ENCODE measurements at places on chromosomes 2 and 18.
A peak's percentile ranks its signal among the peaks of the same experiment; 100 is the strongest.

GRCh38 chr2:99880964-99881294, 261.5 kb downstream of the AFF3 start:
- DNase-seq = no peak

DNA sequence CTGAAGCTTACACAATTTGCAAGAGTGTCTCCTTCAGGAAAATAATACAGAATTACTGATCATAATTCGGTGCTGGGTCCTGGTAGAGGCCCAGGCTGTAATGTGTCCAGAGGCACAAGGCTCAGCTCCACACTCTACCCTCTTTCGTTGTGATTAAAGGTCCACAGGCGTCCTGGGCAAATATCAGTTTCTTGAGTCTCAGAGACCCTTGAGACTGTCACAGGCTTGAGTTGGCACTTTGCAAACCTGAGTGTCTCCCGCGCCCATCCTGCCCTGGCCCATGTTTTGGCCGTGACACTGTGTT, 46.9 kb upstream of the SMAD7 start:
- no peak for DNase-seq

DNA sequence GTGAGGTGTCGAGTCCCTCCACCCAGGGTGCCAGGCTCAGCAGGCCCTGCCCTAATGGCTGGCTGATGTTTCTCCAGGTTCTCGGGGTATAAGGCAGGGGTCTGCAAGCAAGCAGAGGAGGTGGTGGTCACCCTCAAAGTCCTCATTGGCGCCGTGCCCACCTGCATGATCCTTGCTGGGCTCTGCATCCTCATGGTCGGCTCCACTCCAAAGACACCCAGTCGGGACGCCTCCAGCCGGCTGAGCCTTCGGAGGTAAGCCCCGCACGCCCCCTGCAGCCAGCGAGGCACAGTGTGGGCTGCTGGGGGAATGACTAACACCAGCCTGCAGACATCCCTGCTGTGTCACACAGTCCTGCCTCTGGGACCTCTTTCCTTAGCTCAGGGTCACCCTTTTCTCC, 14.1 kb downstream of the MFSD2B start:
- no peak for DNase-seq

- no peak for DNase-seq
These were observed 1196.9 kb upstream of the CHAC2 start for GRCh38 chr2:52570716-52571115.

DNA sequence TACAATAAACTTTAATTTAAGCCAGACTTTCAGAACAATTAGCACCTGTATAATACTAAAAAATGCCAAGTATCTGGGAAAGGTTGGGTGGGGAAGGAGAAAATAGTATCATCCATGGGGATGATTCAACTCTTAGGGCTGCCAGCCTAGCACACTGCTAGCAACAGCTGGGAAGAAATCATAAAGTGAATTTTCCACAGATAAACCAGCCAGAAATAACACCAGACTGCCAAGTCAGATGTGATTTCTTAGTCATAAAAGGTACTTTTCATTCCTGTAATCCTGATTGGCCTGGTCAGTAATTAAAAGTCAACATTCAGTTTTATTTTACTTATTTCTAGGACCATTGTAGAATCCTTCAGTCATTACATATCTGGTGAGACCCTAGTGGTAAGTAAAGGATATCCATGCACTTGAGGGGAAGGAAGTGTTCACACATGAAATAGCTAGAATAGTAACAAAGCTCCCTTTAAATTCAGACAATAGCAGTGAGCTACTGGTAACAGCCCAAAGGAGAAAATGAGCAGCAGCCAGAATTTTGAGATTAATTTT, 59.4 kb downstream of the LIMS1 start:
- DNase-seq = no peak

DNA sequence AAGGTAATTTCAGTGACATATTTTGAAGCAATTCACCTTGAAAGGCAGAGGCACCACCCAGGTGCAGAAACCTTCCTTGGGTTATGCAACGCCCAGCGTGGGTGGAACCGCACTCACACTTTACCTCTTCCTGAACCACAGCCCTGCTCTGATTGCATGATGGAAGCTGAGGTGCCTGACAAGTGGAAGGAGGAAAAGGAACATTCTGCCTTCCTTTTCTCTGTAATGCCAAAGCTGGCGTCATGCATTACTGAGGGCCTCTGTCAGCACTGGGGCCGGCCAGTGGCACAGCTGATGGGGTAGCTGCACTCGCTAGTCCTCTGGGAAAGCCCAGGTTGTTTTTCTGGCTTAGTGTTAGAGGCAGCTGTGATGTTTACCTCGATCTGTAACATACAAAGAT, 266.5 kb downstream of the NEDD4L start:
- DNase-seq = no peak

DNA sequence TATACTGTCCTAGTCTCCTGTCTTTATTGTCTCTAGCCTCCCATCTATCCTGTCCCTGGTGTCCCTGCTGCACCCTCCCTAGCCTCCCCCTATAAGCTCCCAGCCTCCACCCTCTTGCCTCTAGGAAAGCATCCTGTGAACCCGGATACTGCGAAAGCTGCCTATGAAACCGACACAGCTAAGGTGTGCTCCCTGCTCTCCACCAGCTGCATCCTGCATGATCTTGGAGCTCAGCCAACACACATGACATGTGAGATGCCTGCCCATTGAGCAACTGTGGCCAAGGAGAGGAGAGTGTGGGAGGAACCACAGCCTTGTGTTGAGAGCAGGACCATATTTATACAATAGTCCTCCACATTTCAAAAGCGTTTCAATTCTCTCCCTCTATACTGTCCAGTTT, 187.1 kb downstream of the ZBTB7C start:
- DNase-seq = peak; percentile 64

DNA sequence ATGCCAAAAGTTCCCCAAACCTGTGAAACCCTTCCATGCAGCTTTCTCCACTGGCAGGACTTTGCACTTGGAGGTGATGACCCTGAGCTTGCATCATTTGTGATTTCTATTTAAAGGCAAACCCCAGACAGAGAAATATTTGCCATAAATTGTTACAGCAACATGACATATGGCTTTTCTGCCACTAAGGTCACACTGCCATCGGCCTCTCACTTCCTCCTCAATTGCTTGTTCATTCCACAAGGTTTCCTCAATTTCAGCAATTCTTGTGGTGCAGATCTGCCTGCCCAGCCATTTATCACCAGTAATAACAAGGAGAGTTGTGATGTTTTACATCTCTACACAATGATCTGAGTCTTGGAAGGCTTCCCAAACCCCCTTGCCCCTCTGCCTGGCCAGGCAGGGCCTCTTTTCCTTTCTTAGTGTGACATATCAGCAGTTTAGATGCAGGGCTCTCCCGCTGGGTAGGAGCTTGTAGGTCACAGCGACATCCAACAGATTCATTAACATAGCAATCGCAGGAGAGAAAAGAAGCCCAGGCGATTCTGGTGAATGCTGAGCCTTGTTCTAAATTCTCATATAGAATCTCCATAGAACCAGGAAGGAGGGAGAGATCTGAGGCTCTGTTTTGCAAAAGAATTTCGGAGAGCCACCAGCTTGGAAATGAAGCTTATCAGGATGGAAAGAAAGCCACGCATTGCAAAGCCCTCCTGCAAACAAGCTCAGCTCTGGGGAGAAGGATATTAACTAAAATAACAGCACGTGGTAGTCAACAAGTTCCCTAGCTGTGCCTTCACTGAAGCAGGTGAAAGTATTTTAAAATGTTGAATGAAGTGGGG, 46.7 kb upstream of the ITGA6 start:
- no peak for DNase-seq

GRCh38 chr18:63216516-63217311, 102.9 kb downstream of the BCL2 start:
- peak; percentile 49 for DNase-seq
